ENCODE measurements at places on chromosomes 7 and 10.

DNA sequence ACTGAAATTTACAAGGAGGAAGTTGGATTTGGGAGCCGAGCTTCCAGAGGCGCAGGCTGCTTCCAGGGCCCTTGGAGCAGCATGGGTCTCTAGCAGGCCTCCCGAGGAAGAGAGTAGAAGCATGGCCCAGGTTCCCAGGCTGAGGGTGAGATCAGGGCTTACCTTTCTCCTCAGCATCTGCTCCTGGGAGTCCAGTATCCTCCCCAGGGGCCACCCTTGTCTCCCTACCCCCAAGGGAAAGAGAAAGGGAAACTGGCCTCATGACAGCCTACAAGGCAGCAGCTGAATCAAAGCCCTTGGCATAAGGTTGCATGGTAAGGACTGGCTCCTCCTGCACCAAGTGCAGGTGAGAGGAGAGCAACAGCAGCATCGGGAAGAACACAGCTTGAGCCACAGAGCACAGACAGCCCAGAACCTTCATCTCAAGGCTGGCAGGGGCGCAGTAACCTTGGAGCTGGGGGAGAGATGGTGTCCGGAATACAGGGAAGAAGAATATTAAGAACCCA is 114.5 kb downstream of the MARCHF5 start:
- H3K36me3 ChIP-seq, result no peaks in the 10 kb centered on the region
- DNase-seq, result no peak
- no peaks in the 10 kb centered on the region for H3K4me1 ChIP-seq
- no peak overlapping the region for H3K4me3 ChIP-seq
- no peak overlapping the region for H3K27ac ChIP-seq

DNA sequence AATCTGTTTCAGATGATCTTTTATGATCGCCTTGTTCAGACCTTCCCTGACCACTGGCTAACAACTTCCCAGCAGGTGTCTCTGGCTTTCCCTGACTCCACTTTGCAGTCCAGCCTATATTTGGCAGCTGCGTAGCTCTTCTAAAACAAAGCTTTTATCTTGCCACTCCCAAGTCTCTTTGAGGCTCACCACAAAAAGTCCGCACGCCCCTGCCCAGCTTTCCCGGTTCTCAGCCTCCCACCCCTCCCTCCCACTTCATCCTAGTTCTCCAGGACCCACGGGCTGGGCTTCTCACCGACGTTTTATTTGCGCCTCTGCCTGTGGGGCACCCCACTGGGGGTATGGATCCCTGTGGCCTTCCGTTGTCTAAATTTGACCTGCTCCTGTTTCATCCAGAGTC is 58.9 kb upstream of the USP6NL start:
- no peaks in the 10 kb centered on the region for H3K36me3 ChIP-seq
- H3K4me3 ChIP-seq, result no peak overlapping the region
- DNase-seq, result no peak
- H3K27ac ChIP-seq, result no peak overlapping the region
- peaks cover 12% of the 10 kb centered on the region for H3K27me3 ChIP-seq
- peaks cover 22% of the 10 kb centered on the region for H3K4me1 ChIP-seq

DNA sequence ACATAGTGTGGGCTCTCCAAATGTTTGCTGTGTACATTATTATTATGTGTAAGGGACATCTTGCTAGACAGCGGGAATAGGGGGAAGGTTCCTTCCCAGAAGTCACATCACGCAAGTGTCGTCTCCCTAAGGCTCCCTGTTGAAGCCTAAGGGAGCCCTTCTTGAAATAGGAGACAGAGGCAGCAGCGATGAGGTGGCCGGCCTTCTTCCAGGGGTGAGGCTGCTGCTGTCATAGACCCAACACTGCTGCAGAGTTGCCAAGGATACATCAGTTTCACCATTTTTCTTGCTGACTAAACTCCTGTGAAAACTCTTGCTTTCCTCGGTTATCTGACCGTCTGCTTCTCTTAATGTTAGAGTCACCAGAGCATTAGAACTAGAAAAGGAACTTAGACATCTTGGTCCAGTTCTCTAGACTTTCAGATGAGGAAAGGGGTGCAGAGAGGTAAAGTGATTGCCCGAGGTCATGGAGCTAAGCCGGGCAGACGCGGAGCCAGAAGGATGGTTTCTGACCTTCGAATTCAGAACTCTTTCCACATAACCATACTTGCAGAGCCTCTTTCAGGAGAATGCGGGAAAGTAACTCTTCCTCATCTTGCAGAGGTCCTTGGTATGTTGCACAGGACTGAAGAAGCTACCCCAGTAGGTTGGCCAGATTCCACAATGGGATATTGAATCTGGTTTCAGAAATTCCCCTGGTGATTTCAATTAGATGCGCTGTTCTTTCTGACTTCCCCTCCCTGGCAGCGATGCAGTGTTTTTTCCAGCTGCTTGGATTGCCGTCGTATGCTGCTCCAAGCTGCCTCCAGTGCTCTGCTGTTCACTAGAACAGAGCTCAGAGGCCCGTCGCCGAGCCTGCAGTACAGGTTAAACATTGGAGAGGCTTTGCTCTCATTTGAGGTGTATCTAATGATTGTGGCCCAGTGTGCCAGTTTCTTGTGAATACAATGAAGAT is 217.1 kb downstream of the CAMK1D start:
- peaks cover 9% of the 10 kb centered on the region for H3K4me1 ChIP-seq
- H3K27ac ChIP-seq, result no peak overlapping the region
- DNase-seq, result no peak
- no peak overlapping the region for H3K4me3 ChIP-seq
- H3K36me3 ChIP-seq, result no peaks in the 10 kb centered on the region

GRCh38 chr10:99528494-99529441 is 4.0 kb upstream of the NKX2-3 start:
- H3K27ac ChIP-seq, result no peak overlapping the region
- peaks cover 5% of the 10 kb centered on the region for H3K36me3 ChIP-seq
- peaks cover 32% of the 10 kb centered on the region for H3K4me1 ChIP-seq
- DNase-seq, result no peak

GRCh38 chr10:89160339-89160738 is 46.8 kb downstream of the CH25H start:
- H3K4me3 ChIP-seq, result no peak overlapping the region
- H3K4me1 ChIP-seq, result peaks cover 31% of the 10 kb centered on the region
- H3K27ac ChIP-seq, result no peak overlapping the region
- no peaks in the 10 kb centered on the region for H3K36me3 ChIP-seq

GRCh38 chr7:51229620-51230323 is 86.8 kb downstream of the COBL start:
- no peaks in the 10 kb centered on the region for H3K4me1 ChIP-seq
- DNase-seq, result no peak
- no peaks in the 10 kb centered on the region for H3K36me3 ChIP-seq
- H3K27ac ChIP-seq, result no peak overlapping the region
- H3K27me3 ChIP-seq, result no peaks in the 10 kb centered on the region
- no peak overlapping the region for H3K4me3 ChIP-seq

DNA sequence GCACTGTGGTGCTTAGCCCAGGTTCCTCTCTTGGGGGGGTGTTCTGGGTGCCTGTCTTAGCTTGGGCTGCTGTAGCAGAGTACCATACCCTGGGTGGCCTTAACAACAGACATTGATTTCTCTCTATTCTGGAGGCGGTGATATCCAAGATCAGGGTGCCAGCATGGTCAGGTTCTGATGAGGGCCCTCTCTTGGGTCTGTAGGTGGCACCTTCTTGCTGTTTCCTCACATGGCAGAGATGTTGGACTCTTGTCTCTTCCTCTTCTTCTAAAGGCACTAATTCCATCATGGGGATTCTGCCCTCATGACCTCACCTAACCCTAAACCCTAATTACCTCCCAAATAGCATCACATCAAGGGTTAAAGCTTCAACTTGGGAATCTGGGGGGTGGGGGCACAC is 19.9 kb upstream of the CRHR2 start:
- H3K36me3 ChIP-seq, result no peaks in the 10 kb centered on the region
- peak overlapping the region; percentile 72 for H3K27ac ChIP-seq
- H3K4me1 ChIP-seq, result peaks cover 19% of the 10 kb centered on the region

DNA sequence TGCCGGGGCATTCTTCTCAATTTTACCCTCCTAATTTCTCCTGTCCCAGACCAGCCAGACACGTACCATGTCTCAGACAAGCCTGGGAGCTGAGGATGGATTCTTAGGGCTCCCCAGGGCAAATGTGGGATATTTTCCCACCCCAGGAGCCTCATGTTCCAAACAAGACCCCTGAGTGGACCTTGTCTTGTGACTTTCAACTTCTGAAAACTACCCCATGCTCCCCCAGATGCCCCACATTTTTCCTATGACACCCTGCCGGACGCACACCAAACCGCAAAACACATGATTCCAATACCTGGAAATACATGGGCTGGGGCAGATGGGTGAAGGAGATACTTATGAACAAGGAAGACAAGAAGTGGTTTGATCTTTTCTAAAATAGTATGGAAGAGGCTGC is 874 bp downstream of the GIMAP5 start:
- peaks cover 73% of the 10 kb centered on the region for H3K36me3 ChIP-seq
- peak overlapping the region; percentile 88 for H3K27ac ChIP-seq
- H3K4me3 ChIP-seq, result peak overlapping the region; percentile 85
- DNase-seq, result peak; percentile 65

GRCh38 chr7:112160130-112160770 is 45.9 kb downstream of the DOCK4 start:
- H3K36me3 ChIP-seq, result no peaks in the 10 kb centered on the region
- H3K27ac ChIP-seq, result no peak overlapping the region
- DNase-seq, result no peak
- no peak overlapping the region for H3K4me3 ChIP-seq

- H3K27me3 ChIP-seq, result peaks cover 46% of the 10 kb centered on the region
- no peaks in the 10 kb centered on the region for H3K36me3 ChIP-seq
- DNase-seq, result no peak
Measured at GRCh38 chr10:132186488-132187429, at the start of gene DPYSL4. DPYSL4 (plus strand) TSS chr10:132186948; CDS start chr10:132187064, 116 bp downstream.

DNA sequence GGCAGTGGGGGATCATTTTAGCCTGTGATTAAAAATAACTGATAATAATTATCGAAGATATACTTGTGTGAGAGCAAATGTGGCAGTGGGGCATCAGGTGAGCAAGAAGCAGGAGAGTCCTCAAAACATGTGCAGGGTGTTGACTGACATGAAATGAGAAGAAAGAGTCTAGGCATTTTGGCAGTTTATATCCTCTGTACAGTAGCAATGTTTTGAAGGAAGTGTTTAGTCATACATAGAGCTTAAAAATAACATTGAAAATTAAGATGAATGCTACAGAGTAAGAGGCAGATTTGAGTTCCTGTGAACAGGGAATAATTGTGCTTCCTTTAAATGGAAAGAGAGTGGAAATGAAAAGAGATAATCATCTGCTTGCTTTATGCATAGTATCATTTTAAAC is 47.4 kb downstream of the VPS50 start:
- DNase-seq, result no peak
- peaks cover 4% of the 10 kb centered on the region for H3K36me3 ChIP-seq
- no peak overlapping the region for H3K27ac ChIP-seq
- H3K4me1 ChIP-seq, result no peaks in the 10 kb centered on the region
- H3K27me3 ChIP-seq, result no peaks in the 10 kb centered on the region
- no peak overlapping the region for H3K4me3 ChIP-seq
